Left colon (tissue), 2 donors: ENCODE measurements at places on chromosomes 7 and 10. TPM values are rescaled to one million over a fixed set of nuclear protein-coding genes. Genes with fewer than 3 reads are reported as not detected.

- DNase-seq: no peak
These were observed 61.9 kb downstream of the TES start for GRCh38 chr7:116271963-116272886.

- DNase-seq: no peak
These were observed 618 bp upstream of the RELN start for GRCh38 chr7:103989785-103990767.

- DNase-seq: no peak
These were observed 4.5 kb downstream of the GLCCI1 start for GRCh38 chr7:7972922-7973594.

DNA sequence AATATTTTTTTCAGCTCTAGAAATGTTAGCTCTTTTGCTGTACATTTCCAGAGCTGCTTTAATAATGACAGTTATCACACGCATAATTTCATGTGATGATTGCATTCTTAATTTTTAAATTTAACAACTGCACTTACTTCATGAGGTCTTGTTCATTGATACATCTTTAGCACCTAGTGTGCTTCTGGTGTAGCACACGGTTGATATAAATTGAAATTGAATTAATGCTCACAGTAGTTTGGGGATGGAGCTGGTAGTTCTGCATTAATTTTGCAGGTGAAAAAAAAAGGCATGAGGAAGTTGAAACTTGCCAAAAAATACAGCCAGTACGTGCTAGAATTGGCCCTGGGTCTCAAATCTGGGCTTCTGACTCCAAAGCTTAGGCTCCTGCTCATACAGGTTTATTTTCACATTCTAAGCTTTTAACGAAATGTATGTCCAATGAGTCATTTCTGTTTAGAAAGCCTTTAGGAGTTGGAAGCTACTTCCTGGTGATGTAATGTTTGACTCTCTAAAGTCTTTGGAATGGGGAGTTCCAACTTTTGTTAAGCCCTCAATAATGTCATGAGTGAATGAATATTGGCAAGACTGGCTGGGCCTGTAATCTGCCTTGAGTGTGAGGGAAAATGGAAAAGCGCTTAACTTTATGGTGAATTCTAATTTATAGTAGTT lies 62.5 kb downstream of the DAGLB start:
- DNase-seq: no peak

DNA sequence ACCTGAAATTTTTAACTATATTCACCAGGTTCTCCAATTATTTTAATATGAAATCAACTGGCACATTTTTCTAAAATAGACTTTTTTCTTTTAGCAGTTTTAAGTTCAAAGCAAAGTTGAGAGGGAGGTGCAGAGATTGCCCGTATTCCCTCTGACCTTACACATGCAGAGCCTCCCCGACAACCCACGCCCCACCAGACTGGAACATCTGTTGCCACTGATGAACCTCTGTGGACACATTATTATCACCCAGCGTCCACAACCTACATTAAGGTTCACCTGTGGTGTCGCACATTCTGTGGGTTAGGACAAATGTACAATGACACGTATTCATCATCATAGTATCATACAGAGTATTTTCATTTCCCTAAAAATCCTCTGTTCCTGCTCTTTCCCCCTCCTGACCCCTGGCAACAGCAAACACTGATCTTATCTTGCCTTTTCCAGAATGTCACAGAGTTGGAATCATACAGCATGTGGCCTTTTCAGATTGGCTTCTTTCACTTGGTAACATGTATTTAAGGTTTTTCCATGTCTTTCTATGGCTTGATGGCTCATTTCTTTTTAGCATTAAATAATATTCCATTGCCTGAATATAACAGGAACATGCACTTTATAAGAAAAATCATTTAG lies 37.1 kb downstream of the COBL start:
- no peak for DNase-seq

DNA sequence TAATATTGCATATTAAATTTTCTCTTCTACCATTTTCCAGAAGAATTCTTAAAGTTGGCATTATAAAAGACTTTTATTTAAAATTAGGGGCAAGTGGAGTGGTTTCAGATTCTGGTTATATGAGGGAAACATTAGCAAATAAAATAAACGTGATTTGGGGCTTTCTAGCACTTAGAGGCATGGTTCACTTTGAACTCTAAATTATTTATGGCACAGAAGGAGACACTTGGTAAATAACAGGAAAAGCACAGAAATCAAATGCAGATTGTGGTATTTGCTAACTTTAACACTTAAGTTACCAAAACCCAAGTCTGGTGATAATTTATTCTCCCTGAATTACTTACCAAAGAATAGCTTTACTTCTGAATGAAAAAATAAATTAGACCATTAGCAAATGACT lies 134.5 kb upstream of the ETV1 start:
- no peak for DNase-seq

DNA sequence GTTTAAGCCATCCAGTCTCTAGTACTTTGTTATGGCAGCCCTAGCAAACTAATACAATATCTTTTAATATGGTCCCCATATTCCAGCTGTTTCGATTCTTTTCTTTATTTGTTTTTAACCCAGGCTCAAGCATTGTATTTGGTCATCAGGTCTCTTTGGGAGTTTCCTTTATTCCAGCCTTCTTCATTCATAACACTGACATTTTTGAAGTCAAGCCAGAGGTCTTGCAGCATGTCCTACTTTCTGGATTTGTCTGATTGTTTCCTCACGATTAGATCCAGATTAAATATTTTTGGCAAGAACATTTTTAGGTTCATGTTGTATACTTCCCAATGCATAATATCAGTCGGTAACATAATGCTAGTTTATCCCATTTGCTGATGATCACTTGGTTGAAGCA lies 11.8 kb downstream of the SLC25A13 start:
- DNase-seq: no peak

GRCh38 chr7:101740981-101741725 lies 76.3 kb upstream of the CUX1 start:
- DNase-seq: no peak

GRCh38 chr10:69741252-69741651 lies 60.5 kb upstream of the COL13A1 start:
- no peak for DNase-seq

DNA sequence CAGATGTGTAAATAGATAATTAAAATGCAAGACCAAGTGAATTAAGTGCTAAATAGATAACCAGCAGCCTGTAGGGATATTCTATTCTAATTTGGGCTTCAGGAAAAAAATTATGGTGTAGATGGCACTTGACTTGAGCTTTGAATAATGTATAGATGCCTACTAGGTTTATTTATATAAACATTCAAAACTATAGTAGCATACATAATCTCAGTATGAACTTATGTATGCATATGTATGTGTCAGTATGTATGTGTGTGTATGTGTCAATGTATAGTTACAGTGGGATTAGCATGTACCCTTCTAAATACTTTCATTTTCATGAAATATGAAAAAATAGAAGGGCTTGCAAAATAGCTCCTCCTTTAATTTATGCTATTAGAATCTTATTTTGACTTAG lies 207.3 kb upstream of the PPP1R3A start:
- no peak for DNase-seq

DNA sequence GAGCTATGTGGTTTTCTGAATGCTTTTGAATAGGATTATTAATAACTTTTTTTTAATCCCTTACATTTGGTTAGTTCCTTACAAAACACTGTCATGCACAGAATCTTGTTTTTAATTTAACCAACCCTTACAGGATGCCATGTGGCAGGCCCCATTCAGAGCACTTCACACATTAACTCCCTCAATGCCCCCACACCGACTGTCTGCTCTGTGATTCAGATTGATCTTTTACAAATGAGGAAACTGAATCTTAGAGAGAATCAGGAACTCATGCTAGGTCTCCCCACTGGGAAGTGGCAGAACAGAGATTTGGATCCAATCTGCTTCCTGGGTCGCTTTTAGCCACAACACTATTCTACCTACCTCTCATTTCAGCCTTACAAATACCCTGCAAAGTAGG lies 195.8 kb upstream of the NPVF start:
- no peak for DNase-seq

DNA sequence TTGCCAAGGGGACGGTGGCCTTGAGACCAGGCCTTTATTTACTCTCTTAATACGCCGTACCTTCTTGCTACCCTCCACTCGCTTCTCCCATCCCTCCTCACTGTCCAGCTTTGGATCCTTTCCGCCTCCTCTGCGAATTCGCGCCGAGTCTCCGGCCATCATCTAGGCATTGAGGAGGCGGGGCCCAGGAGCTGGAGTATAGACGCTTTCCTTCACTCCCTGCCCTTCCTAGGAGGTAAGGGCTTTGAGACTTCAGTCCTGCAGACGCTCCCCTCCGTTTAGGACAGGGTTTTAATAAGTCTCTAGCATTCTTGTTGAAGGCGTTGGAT lies 538 bp downstream of the TFAM start:
- peak; percentile 64 for DNase-seq

DNA sequence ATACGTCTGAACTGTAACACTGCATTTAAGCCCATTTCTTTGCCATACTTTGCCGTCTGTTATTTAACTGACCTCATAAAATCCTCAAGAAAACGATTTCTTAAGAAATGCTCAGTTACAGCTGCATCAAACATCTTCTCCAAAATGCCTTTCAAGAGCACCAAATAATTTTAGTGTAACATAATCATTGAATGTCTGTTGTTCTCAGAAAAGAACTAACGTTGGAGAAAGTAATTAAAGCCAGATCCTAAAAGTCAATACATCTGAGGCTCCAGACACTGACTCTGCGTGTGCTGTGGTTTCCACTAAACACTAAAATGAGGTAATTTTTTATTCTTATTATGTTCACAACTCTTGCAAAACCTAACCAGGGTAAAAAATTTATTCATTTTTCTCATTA lies 63.7 kb upstream of the LRRC17 start:
- DNase-seq: no peak

- no peak for DNase-seq
These were observed 61.3 kb upstream of the INSIG1 start for GRCh38 chr7:155236386-155236785.

DNA sequence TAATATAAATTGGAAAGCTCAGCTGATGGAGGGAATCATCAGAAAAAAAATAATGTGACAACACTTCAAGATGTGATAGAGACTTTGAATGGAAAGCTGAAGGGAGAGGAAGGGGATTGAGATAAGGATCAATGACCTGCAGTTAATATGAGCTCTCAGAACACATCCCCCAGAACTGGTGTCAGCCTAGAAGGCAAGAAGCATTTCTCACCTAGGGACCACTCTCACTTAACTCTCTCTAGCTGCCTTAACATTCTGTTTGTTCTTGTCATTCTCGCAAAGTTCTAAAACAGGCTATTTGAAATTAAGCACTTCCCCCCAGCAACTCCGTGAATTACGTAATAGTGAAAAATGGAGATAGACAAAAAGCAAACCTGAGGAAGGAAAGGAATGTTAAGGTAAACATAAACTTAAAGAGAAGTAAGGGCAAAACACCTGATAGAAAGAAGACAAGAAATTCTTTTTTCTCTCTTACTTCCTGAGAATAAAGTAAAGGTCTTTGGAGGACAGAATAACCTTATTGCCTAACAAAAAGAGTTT lies 1.2 kb upstream of the MPP7 start:
- no peak for DNase-seq

- no peak for DNase-seq
These were observed 267.7 kb downstream of the TNS3 start for GRCh38 chr7:47314248-47314647.

DNA sequence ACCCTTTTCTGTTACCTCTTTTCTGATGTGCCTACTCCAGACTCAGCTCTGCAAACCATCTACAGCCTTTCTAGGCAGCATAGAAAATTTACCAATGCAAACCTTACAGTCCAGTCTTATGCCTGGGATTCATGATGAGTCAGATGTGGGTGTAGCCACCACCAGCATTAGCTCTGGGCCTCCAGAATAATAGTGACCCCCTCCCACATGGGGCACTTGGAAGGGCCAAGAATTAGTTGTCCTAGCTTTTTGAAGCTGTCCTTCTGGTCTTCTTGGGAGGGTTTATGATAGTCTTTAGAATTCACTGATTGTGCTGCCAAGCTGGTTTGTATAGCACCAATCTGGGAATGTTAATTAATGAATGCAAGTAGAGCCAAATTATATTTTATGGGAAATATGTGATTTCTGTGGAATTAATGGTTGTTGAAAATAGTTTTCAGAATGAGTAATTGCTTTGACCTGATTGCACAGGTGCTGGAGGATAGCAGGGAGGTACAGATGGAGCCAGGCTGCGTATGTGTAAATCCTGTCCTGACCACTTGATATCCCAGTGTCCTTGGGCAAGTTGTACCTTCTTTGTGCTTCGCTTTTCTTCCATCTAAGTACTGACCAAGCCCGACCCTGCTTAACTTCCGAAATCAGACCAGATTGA lies 94.8 kb downstream of the CPED1 start:
- DNase-seq: no peak

- no peak for DNase-seq
These were observed 65.9 kb upstream of the ADAM12 start for GRCh38 chr10:126454045-126454751.

GRCh38 chr7:32496052-32496813 lies 944 bp downstream of the AVL9 start:
- no peak for DNase-seq

- no peak for DNase-seq
These were observed 14.7 kb upstream of the NODAL start for GRCh38 chr10:70456164-70456563.

- no peak for DNase-seq
These were observed 670 bp downstream of the TPK1 start for GRCh38 chr7:144835155-144835611.

DNA sequence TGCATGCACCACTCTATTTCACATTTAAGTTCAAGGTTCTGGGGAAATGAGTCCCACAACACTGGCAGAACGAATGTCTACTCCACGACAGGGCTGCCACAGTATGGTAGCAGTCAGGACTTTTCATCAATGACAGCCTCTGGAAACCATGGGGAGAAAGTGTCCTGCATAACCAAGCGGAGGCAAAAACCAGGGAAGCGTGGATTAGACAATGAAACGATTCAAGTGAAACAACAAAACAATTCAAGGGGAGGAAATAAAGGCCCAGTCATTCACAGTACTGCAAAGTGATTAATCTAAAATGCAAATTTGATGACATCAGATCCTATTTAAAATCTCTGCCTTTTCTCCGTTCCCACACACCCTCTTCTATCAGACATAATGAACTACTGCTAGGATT lies 168.2 kb downstream of the DPY19L1 start:
- no peak for DNase-seq

NANOS1 gene
- 1.1 TPM for total RNA-seq

CCDC3 gene
- 4.0 TPM for total RNA-seq

UTF1 gene
- total RNA-seq: not detected

CYP26C1 gene
- total RNA-seq: 0.14 TPM

SCART1 gene
- 2.1 TPM for total RNA-seq

TUBAL3 gene
- total RNA-seq: 53.9 TPM

ADRA2A gene
- total RNA-seq: 24.3 TPM

PIP gene
- total RNA-seq: not detected

RBP4 gene
- total RNA-seq: 10.1 TPM

AGMO gene
- total RNA-seq: 0.37 TPM
